NCI-H1105 treated with DMSO at 0.1 percent for 48 hours (cell line): ENCODE measurements at places on chromosomes 4 and X.

DNA sequence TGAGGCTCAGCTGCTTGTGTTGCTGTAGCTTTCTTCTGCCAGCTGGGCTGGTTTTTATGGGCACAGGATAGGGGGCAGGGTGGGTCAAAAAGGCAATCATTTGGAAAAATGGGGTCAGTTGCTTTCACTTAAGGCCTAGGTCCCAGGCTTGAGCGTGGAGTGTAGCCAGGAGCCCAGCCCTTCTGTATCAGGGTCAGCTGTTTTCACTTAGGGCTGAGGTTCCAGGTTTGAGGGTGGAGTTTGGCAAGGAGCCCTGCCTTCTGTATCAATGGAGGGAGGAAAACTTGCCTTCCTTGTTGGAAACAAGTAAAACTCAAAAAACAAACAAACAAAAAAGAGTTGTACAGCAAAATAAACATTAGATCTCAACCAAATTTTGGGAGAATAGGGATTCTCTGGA is 37.0 kb upstream of the UGT8 start:
- DNase-seq = no peak

DNA sequence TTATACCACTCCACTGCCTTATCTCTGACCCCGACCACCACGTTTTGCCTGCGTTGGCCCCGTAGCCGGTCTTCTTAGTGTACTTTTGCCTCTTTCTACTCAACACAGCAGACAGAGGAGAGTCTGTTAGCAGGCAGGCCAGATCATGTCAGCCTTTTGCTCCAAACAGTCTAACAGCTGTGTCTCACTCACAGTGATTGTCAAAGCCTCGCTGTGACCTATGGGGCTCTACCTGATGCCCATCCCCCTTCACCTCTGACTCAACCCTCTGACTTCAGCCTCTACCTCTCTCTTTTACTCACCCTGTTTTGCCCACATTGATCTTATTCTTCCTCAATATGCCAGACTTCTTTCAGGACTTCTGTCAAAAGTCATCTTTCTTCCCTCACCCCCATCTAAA is 127.1 kb downstream of the TRIML1 start:
- DNase-seq = no peak

- DNase-seq = no peak
These were observed 78.9 kb upstream of the GUCY1A1 start for GRCh38 chr4:155587766-155588165.

- no peak for DNase-seq
These were observed 257.5 kb upstream of the ANKRD50 start for GRCh38 chr4:124970011-124970410.

DNA sequence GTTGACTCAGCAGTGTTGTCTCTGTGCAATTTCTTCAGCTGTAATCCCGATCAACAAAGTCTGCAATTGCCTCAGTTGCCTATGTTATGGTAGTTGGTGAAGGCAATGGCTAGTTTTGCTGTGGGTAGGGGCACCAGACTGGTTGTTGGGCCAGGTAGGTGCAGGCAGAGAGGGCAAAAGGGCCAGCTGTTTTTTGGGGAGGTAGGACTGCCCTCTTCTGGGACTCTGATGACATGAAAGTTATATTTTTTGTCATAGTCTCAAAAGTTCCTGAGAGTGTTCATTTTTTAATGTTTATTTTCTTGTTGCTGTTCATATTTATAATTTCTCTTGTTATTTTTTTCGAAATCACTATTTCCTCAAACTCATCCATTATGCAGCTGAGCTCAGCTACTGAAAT is 25.1 kb downstream of the DCAF12L2 start:
- DNase-seq = no peak

GRCh38 chr4:67871867-67872266 is 11.9 kb downstream of the TMPRSS11D start:
- peak; percentile 34 for DNase-seq

- DNase-seq = no peak
These were observed 38.6 kb downstream of the NSUN7 start for GRCh38 chr4:40788331-40788730.

GRCh38 chrX:48474127-48474526 is 1.9 kb upstream of the FTSJ1 start:
- no peak for DNase-seq

GRCh38 chr4:38795087-38795486 is 9.5 kb downstream of the TLR1 start:
- DNase-seq = no peak

GRCh38 chr4:73443224-73443623 is 7.2 kb downstream of the AFP start:
- no peak for DNase-seq

GRCh38 chrX:30653415-30654131 is at the start of gene GK:
TSS of gene GK (plus strand) at chrX:30653423. CDS start at chrX:30653538, 115 bp downstream.
- DNase-seq = peak; percentile 5

GRCh38 chrX:83260288-83260687 is 247.8 kb upstream of the POU3F4 start:
- no peak for DNase-seq

DNA sequence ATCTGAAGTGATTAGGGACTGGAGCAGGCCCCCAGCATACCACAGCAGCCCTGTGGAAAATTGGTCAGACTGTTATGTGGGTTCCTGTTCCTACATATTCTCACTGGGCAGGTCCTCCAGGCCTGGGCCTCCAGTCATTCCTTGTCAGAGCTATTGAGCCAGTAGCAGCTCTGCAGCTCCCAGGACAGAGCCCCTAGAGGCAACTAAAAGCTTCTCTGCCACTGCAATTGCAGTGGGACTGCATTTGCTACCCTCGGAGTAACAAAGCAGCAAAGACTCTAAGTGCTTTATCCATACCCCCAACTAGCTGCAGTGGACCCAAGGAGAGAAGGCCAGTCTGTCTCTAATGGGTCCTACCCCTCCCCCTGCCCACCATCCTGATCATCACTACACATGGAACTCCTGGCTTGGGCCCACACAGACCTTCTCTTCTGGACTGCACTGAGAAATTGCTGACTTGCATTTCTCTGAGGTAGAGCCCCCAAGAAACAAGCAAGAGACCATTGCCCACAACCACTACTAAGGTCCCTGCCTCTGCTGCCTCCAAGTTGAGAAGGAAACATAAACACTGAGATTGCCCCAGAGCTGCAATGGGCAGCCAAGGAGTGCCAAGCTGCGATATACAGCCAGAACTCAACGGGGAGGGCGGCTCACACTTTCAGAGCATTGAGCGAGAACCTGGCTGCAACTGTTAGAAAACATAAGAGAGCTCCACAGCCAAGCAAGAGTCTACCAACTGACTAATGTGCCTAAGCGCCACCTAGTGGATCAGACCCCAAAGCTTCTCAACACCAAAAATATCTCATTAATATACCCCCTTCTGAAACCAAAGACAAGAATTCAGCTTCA is 738.7 kb upstream of the NDST4 start:
- peak; percentile 30 for DNase-seq

GRCh38 chrX:141220342-141221008 is 21.8 kb downstream of the SPANXC start:
- DNase-seq = no peak
